Fibroblast of skin of right quadriceps (primary cell): ENCODE measurements at places on chromosomes 7 and 10.
A peak's percentile ranks its signal among the peaks of the same experiment; 100 is the strongest.

DNA sequence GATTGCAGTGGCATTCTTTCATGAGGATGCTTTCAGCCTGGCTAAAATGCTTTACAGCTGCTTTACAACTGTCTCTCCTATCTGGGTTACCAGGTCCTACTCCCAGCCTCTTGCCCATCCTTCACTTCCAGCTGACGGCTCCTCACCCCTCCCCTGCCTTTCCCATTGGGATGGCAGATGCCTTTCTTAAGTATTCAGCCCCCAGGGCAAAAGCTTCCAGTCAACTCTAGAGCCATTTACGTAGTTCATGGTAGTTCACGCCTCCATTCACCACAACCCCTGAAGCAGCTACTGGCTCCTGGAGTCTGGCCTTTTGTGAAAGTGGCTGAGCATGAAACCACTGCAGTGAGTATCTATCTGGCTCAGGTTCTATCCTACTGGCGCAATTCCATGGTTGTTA lies 17.2 kb upstream of the BMPER start:
- DNase-seq, result no peak

GRCh38 chr7:45623740-45624391 lies 49.7 kb downstream of the ADCY1 start:
- DNase-seq, result no peak

GRCh38 chr10:11684717-11685645 lies 57.2 kb upstream of the ECHDC3 start:
- DNase-seq, result peak; percentile 68

- DNase-seq, result peak; percentile 60
Measured at GRCh38 chr7:131562941-131563340, 6.5 kb upstream of the PODXL start.

- peak; percentile 8 for DNase-seq
Measured at GRCh38 chr7:68971634-68972340, 626.5 kb upstream of the AUTS2 start.

- DNase-seq, result no peak
Measured at GRCh38 chr10:6783471-6783870, 203.4 kb upstream of the PRKCQ start.

DNA sequence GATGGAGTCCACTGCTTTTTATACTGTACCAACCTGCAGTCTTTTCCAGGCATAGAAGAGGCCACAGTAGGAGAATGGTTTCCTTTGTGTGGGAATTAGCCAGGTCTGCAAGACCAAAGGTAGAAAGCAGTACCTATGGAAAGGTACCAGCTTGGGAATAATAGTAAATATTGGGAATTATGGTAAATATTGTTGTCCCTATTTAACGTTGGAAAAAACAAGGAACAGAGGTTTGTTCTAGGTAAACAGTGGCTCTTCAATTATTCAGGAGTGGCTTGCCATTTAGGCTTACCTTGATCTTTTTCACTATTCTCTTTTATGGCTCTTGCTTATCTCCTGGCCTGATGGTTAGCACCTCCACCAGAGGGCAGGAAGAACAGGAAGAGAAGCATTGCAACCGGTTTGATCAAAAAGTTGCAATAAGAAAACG lies 43.9 kb upstream of the GSAP start:
- DNase-seq, result no peak
